ENCODE measurements at places on chromosomes 13 and 19.

GRCh38 chr19:3494051-3494450, 6.4 kb downstream of the DOHH start:
- DNase-seq: peak; percentile 39

DNA sequence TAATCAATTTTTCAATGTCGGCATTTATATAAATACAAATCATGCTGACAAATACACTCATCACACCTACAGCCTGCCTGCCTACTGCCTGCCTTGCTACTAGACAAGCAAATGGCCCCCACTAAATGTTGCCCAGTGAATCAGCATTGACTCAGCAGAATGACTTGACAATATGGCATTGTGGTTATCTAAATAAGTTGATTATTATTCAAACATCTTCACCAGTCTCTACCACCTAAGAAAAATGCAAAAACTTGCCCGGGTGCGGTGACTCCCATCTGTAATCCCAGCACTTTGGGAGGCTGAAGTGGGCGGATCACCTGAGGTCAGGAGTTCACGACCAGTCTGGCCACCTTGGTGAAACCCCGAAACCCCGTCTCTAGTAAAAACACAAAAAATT, 296.1 kb downstream of the PCDH9 start:
- no peak for DNase-seq

GRCh38 chr19:17749912-17750317, 1.4 kb upstream of the FCHO1 start:
- no peak for DNase-seq

- DNase-seq: no peak
Observed at GRCh38 chr13:63455938-63456337, 2040.3 kb upstream of the PCDH20 start.

DNA sequence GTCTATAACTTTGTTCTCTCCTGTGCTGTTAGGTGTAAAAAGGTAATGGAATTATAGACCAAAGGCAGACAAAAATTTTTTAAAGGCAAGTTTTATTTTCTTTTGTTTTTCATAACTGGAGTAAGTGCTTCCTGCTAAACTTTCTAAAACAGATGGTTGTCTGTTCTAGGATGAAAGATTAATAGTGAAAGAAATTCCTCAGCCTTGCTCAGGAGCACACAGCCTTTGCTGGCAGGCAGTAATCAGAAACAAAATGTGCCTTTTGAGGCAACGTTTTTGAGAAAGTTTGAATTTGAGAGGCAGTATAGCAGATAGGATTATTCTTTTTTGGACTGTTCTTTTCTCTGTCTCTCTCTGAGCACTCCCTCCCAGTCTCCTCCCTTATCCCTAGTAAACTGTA, 2749.5 kb downstream of the PCDH9 start:
- DNase-seq: no peak

DNA sequence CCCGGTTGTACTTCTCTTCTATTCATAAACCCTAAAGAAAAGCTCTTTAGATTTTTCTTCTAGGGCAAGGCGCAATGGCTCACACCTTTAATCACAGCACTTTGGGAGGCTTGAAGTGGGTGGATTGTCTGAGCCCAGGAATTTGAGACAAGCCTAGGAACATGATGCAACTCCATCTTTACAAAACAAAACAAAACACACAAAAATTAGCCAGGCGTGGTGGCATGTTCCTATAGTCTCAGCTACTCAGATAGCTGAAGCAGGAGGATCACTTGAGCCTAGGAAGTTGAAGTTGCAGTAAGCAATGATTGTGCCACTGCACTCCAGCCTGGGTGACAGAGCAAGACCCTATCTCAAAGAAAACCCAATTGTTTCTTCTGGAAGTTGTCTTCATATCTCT, 240.3 kb downstream of the SHISA2 start:
- DNase-seq: no peak

DNA sequence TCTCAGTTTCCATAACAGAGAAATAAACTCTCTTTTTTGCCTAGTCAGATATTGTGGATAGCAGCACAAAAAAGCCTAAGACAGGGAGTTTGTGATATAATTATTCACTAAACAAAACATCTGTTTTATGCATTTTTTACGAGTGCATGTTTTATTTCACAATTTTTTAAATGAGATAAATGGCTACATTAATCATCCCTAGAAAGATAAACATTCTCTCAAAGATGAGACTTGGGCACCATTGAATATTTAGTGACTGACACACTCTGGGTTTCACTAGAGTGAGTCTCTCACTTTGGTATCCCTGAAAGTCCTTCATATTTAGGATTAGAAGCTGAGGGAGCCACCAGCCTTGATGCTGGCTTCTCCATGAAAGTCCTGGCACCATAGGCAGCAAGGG, 74.3 kb upstream of the LRCH1 start:
- DNase-seq: no peak

- DNase-seq: no peak
Observed at GRCh38 chr13:72678312-72678711, 49.1 kb downstream of the MZT1 start.

DNA sequence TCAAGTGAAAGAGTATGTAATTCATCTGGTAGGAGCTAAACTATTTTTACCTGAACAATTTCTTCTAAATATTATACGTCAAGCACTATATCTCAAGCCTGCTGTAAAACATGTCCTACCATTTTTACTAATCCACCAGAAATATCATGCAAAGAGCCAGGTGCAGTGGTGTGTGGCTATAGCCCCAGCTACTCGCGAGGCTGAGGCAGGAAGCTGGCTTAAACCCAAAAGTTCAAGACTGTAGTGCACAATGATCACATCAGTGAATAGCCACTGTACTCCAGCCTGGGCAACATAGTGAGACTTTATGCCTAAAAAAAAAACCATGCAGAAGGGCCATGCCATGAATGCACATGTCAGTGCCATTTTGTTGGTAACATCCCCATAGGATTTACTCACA, 20.7 kb upstream of the CLN5 start:
- DNase-seq: no peak

GRCh38 chr13:98508685-98509084, 68.2 kb downstream of the STK24 start:
- DNase-seq: no peak

- DNase-seq: no peak
Observed at GRCh38 chr19:4547303-4548237, 7.7 kb upstream of the LRG1 start.

DNA sequence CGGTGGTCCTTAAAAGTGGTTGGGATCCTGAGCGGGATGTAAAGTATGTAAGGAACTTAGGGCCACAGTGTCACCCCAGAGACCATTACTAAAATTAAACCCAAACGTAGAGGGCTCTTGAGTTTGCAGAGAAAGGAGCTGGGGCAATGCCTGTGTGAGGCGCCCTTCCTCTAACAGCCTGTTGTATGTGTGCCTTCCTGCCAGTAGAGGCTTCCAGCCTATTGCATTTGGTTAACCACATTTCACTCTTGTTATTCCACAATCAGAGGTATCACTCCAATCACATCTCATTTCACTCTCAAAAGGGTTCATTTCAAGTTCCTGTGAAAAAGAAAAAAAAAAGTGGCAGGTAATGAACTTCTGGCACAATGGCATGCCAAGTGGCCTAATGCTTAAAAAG, 29.4 kb downstream of the DIAPH3 start:
- DNase-seq: peak; percentile 3

- peak; percentile 62 for DNase-seq
Observed at GRCh38 chr19:16001481-16002312, 52.9 kb downstream of the OR10H4 start.

DNA sequence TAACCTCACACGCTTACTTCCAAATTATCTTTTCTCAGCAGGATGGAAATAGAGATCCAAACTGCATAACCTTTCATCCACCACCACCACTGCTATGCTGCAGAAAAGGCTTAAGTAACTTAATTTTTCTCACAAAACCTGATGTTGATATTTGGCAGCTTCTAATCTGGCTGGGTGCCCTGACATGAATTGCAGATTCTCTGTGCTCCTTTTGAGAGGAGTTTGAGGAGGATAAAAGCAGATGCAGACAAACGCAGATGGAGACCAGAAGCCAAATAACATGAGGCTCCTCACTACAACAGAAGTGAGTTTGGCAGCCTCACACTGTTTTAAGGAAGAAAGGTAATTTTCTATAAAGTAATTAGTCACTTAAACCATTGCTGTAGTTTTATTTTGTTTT, 646.2 kb upstream of the ATXN8OS start:
- DNase-seq: no peak

GRCh38 chr13:110801044-110801443, 87.5 kb downstream of the ING1 start:
- no peak for DNase-seq

DNA sequence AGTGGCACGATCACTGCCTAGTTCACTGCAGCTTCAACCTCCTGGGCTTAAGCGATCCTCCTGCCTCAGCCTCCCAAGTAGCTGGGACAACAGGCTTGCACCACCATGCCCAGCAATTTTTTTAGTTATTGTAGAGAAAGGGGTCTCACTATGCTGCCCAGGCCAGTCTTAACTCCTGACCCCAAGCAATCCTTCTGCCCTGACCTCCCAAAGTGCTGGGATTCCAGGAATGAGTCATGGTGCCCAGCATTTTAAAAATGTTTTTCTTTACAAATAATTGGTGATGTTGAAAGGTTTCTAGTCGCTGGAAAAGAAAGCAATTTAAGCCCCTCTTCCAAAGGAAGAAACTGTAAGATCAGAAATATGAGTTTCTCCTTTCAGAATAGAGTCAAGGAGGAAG, 19.4 kb downstream of the DYRK1B start:
- DNase-seq: no peak

DNA sequence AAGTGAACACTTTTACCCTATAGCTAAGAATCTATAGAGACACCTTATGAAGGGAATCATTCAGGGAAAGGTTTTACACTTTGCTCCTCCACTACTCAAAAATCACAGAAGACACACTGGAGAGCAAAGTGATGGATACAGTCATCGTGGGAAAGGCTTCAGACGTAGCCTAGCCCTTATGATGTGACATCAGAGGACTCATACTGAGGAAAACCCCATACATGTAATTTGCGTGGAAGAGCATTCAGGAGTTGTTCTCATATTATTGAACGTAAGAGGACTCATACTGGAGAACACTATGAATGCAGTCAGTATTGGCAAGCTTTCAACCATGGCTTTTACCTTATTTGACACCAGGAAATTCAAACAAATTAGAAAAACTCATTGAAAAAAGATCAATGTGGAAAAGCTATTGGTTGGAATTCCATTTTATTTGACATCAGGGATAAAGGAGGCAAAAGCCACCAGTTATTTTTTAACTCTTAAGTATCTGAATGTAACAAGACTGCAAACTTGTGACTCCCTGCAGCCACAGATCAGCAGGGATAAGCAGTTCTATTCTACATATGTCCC, 16.1 kb upstream of the ZNF274 start:
- no peak for DNase-seq

DNA sequence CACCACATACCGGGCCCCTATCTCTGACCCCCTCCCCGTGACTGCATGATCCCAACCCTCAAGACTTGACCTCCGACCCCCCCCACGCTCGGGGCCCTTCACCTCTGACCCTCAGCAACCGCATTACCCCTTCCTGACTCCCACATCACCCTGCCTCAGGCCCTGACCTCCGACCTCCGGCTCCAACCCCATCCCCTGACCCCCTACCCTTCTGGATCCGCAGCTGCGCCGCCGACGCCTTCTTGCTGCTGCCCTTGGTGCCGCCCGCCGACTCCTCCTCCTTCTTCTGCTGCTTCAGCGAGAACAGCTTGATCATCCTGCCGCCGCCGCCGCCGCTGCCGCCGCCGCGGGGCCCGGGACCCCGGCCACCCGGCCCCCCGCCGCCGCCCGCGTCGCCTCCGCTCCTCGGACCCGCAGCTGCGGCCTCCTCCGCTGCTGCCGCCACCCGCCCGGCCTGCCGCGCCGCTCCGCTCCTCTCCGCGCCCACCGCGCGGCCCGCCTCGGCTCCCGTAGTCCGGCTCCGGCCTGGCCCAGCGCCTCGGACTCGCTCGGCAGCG, at the start of gene UBE2M:
Gene UBE2M, minus strand, starts transcription at position 546 of the 557 bp plus-strand sequence. Its CDS starts 230 bp downstream, at position 316.
- DNase-seq: peak; percentile 65

GRCh38 chr19:42279902-42280814, 11.1 kb downstream of the CIC start:
- peak; percentile 92 for DNase-seq

DNA sequence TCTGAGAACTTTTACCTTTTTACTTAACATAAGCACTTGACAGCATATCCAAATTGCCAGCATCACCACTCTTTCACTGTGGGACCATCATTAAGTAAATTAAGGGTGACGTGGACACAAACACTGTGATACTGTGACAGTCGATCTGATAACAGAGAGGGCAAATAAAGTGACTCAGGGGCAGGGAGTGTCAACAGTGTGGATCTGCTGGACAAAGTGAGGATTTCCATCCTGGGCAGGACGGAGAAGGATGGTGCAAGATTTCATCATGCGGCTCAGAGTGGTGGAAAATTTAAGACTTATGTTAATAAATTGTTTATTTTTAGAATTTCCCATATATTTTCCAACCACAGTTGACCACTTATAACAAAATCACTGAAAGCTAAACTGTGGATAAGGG, 60.0 kb upstream of the WDFY2 start:
- no peak for DNase-seq

GRCh38 chr13:74046431-74046830, 87.8 kb downstream of the KLF12 start:
- DNase-seq: no peak

DNA sequence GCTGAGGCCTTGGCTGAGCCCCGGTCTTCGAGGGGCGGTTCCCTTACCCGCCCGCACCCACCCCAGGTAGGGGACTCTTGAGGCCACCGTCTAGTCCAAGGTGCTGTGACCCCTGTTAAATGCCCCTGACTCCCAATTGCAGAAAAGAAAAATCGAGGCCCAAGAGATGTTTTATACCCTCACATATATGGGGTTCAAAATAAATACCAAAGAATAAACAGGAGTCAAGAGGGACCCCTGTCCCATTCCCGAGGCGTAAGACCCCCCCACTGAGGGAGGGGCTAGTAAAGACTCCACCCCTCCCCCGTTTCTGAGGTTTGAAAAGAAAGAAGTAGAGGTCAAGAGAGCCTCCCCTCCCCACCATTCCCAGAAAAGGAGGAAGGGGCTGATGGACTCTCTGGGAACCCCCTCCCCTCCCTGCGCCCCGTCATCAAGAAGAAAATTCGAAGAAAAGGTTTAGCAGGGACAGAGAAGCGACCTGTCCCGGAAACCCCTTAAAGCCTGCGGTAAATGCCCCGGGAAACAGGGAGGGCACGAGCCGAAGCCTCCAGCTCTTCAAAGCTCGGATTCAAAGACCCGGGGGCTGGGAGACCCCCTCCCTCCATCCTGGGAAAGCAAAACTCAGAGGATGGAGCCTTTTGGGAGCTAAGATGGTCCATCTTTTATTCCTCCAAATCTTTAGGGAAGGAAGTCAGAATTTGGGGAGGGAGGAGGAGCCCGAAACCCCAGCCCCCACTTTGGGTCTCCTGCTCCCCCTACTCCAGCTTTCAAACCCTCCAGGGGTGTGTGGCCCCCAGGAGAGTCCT, 755 bp upstream of the RAB3A start:
- DNase-seq: no peak

DNA sequence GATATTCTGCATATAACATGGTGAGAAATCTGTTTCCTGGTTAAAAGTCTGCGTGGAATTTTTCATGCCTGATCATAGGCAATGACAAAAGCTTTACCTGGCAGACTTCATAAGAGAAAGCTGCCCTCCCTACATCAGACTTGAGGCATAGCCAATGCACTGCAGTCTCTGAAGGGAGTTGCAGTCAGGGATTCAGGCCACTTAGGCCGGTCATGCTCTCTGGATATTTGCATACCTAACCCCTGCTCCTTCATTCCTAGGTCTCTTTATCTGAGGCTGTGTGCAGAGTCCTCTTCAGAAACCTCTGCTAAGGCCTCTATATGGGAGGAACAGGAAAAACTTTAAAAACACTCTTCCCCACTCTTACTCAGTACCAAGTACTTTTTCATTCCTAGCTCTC, 287.4 kb downstream of the PCDH17 start:
- no peak for DNase-seq
